ENCODE measurements at places on chromosomes 5 and 9.

GRCh38 chr9:36878986-36879982 is 154.8 kb downstream of the PAX5 start:
- DNase-seq = no peak

DNA sequence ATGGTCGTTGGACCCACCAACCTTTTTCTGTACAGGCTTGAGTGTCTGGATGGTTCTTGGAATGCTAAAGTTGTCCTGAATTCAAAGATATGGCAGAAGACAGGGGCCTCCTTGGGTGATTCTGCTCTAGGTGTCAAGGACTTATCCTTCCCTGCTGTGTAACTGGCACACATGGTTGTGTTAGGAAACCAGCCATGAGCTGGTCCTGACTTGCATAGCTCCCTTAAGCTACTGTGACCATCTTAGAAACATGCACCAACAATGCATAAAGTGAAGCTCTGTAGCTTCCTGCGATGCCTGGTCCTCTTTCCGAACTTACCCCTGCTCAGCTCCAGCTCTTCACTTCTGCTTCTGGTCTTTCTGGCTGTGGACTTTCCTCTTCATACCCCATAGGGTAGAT is 224.6 kb downstream of the TLE4 start:
- DNase-seq = no peak

GRCh38 chr9:33287087-33287490 is 3.2 kb upstream of the NFX1 start:
- peak; percentile 54 for DNase-seq

GRCh38 chr5:83321483-83322055 is 150.0 kb upstream of the VCAN start:
- peak; percentile 16 for DNase-seq

- no peak for DNase-seq
Observed at GRCh38 chr9:15248081-15248480, 58.9 kb downstream of the TTC39B start.

GRCh38 chr5:142847898-142848790 is 78.0 kb downstream of the ARHGAP26 start:
- no peak for DNase-seq

DNA sequence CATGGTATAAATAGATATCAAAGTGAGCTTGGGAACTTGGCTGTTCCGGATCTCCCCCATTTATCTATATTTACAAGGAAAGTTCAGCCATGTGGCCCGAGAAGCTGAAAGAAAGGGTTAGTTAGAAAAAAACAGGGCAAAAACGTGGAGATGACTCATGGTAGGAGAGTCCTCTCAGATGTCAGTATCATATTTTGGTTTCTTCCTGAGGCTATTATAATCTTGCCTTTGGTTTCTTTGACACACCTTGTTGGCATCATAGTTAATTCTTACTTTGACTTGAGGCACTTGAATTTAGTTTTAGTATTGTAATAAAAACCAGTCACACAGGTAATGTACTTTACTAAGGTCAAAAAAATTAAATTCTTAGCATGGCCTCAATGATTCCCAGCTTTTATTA is 59.9 kb downstream of the GABRA6 start:
- DNase-seq = no peak

DNA sequence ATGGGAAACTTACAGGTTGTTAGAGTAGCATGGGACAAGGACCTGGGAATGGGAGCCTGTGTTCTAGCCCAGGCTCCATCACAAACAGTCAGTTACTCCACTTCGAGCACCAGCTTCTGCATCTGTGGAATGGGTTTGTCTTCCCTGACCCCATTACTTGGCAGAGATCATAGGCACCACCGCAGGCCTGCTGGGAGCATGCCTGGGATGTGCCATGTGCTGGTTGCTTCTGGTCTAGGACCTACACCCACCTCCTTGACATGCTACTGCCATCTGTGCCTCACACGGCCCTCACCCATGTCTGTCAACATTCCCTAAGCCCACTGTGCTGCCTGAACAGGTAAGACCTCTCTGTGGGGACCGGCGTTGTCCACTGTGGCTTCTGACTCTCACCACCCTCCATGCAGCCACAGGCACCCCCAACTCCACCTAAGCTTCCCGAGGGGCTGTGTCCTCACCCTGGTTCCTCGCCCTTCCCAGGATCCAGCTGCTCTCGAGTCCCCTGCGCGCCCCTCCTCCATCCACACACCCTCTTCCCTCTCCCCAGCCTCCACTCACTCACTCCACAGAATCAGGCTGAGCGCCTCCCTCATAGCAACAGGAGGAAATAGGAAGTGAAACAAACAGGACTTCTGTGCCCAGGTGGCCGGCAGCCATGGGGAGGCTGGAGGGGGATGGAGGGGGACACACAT is 85.9 kb upstream of the FAM120A start:
- no peak for DNase-seq

DNA sequence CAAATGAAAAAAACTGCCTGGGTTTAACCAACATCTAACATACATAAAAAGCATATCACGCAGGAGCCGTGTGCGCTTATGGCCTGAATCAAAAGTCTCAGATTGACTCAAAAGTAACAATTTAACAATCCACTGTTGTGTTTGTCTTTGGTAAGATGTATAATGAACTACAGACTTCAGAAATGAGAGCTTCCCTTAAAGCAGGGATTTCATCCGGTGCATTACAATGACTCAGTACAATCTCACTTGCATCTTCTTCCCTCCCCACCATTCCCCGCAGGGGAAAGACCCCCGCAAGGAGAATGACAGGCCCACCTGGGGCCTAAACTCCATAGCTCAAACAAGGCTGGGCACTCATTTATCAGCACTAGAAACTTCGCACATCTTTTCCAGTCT is 1.4 kb downstream of the ZFR start:
- DNase-seq = no peak

DNA sequence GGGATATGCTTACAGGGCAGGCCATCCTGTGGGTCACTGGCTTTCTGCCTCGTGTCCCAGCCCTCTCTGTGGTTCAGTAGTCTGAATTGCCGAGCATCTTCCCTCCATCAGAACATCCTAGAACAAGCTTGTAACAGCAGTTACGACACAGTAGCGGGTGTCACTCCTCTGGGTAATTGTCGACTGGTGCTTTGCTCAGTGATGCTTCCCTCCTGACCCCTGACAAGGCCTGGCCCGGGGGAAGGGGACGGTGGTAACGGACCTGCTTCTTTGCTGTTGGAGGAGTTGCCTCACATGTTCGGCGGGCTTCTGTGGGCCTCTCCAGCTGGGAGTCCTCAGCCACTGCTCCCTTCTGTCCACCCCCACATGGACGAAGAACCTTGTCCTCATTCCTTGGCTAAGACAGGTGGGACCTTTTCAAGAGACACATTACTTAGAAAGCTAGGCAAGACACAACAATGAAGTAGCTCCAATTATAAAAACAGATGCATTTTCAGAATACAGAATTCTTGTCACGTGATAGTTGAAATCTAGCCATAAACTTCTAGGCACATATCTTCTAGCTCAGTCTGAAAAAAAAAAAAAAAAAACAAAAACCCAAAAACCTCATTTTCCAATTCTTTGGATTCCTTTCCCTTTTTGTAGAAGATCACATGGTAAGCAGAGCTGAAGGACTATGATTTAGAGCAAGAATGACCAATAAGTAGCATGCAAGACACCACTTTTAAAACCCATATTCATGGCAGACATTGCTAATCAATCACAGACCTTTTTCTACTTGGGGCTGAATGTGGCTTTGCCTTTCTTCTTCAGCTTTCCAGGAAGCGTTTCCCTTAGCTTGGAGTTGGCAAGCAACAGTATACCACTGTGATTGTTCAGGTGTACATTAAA is 25.0 kb downstream of the HMCN2 start:
- DNase-seq = no peak

DNA sequence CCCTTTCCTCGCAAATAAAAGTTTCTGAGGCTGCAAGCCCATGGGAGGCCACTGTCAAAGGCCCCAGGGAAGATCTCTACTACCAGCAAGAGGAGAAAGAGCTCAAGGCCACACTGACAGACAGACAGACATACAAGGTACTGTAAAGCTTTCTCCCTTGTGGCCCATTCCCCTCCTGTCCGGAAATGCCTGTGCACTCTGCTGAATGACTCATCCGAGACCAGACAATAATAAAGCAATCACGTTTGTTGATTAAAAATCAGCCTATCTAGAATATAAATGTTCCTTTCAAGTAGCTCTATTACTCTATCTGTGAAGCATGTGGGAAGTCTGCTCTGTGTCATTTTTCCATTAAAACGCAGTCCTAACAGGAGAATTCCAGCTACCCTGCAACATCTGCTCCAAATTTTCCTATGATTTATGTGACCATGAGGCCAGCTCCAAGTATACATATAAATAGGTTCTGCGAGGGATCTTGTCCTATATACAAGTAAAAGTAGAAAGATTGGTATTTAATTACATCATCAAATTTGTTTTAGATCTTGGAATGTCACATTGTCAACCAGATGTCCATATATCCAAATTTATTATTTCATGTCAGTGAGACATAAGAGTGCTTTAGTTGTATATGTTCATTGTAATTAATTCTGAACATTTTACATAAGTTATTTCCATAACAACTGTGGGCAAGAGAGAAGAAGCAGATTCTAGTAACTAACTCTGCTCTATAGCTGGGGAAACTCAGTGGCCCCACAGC is 34.7 kb upstream of the TGFBI start:
- no peak for DNase-seq

DNA sequence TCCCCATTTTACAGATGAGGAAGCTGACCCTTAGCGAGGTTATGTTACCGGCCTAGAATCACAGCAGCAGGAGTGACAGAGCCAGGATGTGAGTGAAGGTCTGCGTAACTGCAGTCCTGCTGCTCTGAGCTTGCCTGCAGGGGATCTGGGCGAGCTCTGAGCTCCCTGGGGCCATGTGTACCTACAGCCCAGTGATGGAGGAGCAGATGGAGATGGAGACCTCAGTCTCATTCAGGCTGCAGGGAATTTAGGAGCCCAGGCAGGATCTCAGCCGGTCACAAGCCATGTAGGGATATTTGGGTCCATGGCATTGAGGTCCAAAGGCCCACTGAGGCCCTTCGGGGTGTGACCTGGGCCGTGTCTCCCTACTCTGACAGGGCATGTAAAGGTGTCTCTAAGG is 170.6 kb downstream of the CACNA1B start:
- DNase-seq = no peak

GRCh38 chr9:129095170-129095667 is 14.3 kb downstream of the DOLPP1 start:
- no peak for DNase-seq

GRCh38 chr5:154546719-154547118 is 68.7 kb upstream of the HAND1 start:
- DNase-seq = no peak

DNA sequence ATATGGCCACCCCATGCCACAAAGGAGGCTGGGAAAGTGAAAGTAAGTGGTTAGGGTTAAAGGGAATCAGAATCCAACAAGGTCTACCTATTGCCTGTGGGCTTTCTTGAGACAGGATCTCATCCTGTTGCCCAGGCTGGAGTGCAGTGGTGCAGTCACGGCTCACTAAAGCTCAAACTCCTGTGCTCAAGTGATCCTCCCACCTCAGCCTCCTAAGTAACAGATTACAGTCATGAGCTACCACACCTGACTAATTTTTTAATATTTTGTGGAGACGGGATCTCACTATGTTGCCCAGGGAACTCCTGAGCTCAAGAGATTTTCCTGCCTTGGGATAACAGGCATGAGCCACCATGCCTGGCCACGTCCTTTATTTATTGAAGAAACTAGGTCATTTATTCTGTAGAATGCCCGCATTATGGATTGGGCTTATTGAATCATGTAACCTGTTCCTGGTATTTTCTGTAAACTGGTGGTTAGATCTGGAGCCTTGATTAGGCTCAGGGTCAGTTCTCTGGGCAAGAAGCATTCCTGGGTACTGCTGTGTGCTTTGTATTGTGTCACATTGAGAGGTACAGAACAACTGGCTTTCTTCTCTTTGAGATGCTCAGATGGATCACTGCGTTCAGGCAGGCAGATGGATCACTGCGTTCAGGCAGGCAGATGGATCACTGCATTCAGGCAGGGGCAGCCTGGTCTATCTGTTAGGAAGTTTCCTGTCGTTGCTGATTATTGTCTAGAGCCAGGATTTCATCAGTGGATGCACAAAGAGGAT is 41.6 kb downstream of the ERGIC1 start:
- DNase-seq = no peak

DNA sequence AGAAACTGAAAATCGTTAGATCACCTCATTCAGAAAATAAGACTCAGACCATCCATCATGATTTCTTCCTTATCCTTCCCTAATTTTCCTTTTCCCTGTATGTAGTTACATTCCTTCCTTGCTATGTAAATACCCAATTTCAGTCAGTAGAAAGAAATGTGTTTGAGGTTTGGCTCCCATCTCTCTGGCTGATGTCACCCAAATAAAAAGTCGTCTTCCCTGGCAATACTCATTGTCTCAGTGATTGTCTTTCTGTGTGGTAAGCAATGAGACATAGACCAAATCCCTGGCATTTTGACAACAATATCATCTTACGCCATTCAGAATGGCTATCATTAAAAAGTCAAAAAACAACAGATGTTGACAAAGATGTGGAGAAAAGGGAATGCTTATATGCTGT is 303.9 kb upstream of the EDIL3 start:
- DNase-seq = peak; percentile 52

DNA sequence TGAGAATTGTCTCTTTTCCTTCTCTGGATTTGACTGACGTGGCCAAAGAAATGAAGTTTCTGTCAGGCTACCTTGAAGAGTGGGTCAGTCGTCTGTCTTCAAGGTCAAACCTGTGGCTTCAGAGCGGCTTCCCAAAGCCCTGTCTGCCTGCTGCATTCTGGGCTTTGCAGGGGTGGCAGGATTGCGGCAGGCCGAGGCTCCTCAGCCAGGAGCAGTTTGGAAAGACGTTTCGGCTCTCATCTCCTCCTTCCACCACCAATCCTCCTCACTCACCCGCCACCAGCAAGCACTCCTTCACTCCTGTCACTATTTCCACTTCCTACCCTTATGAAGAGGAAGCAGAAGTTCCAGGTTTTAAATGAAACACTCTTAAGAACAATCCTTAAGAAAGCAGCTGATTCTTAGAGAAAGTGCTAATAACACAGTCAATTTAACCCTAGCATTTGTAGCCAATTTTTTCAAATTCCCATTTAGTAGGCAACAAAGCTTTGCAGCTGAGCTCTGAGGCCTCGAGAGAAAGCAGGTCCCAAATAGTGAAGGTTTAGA is 351.7 kb downstream of the ZNF608 start:
- no peak for DNase-seq

DNA sequence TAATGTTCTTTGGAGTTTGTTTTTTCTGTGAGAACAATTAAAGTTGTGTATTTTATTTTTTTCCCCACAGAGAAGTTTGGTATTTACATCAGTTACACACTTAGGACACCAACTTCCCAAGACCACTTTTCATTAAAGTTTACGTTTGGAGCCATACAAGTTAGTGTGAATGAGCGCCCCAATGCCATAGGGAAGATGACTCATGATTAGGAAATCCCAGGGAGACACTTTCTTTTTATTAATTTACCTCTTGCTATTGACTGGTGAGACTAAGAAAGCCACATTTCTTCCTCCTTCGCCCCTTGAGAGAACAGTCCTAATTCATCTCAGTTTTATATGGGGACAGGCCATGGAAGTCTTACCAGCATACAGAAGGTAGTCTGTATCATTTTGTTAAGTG is 57.1 kb downstream of the EDIL3 start:
- DNase-seq = no peak

GRCh38 chr9:105065098-105066088 is 137.4 kb upstream of the ABCA1 start:
- DNase-seq = no peak

- no peak for DNase-seq
Observed at GRCh38 chr9:97041898-97042297, 3.0 kb upstream of the CTSV start.
